Activated CD8-positive, alpha-beta memory T cell treated with anti-CD3 and anti-CD28 coated beads, Interleukin-2, amount 10 ng/mL, durations not matched to agents 7 days and 5 days (primary cell): ENCODE measurements at places on chromosomes 3 and 15. TPM values are rescaled to one million over a fixed set of nuclear protein-coding genes. Genes with fewer than 3 reads are reported as not detected.
A peak's percentile ranks its signal among the peaks of the same experiment; 100 is the strongest.

DNA sequence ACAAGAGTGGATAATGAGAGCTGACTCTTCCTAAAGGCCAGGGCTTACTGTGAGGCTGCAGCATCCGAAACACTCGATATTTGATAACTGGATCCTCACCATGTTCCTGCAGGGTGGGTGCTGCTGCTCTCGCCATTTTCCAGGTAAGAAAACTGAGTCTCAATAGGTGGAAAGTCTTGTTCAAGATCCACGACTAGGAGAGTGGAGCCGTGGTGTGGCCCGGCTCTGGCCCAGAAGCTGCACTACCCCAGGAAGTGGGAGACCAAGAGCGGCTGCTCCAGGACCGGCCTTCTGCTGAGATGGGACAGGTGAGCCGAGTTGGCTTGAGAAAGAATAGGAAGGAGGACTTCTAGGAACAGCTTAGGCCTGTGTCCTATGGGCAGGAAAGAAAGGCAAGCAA, 121.6 kb downstream of the SMAD6 start:
- no peak overlapping the region for H3K4me3 ChIP-seq
- H3K36me3 ChIP-seq, result no peaks in the 10 kb centered on the region
- H3K27me3 ChIP-seq, result peaks cover 3% of the 10 kb centered on the region
- H3K27ac ChIP-seq, result no peak overlapping the region
- no peak for DNase-seq

DNA sequence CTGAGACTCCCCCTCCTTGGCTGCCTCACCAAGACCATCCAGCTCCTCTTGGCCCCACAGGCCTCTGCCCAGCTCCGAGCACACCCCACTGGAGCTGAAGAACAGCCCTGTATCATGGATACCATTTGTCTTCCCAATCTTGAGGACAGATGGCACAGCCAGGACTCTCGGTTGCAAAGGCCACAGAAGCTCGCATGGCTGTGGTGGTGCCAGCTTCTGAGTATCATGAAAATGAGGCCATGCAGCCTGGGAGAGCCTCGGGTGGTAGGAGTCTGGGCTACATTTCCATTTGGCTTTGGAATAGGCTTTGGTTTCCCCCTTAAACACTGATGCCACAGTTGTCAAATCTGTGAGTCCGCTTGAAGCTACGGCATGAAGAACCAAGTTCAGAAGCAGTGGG, 106.6 kb downstream of the SEMA5B start:
- peaks cover 6% of the 10 kb centered on the region for H3K4me1 ChIP-seq
- no peak for DNase-seq
- no peak overlapping the region for H3K27ac ChIP-seq
- peaks cover 41% of the 10 kb centered on the region for H3K27me3 ChIP-seq

GRCh38 chr15:39907216-39907615, 12.8 kb downstream of the GPR176 start:
- H3K4me3 ChIP-seq, result no peak overlapping the region
- no peak for DNase-seq
- no peaks in the 10 kb centered on the region for H3K36me3 ChIP-seq
- no peaks in the 10 kb centered on the region for H3K4me1 ChIP-seq
- H3K27me3 ChIP-seq, result peaks cover 23% of the 10 kb centered on the region

GRCh38 chr3:71219744-71220638, 363.5 kb downstream of the FOXP1 start:
- peaks cover 12% of the 10 kb centered on the region for H3K27me3 ChIP-seq
- no peak overlapping the region for H3K4me3 ChIP-seq
- peaks cover 21% of the 10 kb centered on the region for H3K36me3 ChIP-seq
- peaks cover 13% of the 10 kb centered on the region for H3K4me1 ChIP-seq
- H3K27ac ChIP-seq, result no peak overlapping the region

GRCh38 chr3:140250010-140250855, 315.2 kb downstream of the CLSTN2 start:
- H3K27me3 ChIP-seq, result no peaks in the 10 kb centered on the region
- no peaks in the 10 kb centered on the region for H3K4me1 ChIP-seq
- H3K4me3 ChIP-seq, result no peak overlapping the region
- no peak for DNase-seq
- H3K27ac ChIP-seq, result no peak overlapping the region

DNA sequence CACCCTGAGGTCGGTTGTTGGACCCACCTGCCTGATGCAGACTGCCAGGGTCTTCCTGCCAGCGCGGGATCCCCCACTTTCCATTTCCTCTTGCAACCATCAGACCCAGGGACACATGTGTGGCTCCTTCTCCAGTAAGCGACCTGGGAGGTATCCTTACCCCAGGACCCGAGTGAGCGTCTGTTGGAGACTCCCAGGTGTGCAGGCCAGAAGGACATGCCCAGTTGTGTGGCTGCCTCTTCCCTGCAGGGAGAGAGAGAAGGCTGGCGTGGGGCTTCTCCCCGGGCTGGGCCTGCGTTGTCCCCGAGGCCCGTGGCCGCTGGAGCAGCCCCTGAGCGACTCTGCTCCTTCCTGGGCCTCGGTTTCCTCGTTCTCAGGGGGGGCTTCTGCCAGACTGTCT, 56.8 kb downstream of the APBA2 start:
- H3K27me3 ChIP-seq, result peaks cover 7% of the 10 kb centered on the region
- no peak overlapping the region for H3K4me3 ChIP-seq

DNA sequence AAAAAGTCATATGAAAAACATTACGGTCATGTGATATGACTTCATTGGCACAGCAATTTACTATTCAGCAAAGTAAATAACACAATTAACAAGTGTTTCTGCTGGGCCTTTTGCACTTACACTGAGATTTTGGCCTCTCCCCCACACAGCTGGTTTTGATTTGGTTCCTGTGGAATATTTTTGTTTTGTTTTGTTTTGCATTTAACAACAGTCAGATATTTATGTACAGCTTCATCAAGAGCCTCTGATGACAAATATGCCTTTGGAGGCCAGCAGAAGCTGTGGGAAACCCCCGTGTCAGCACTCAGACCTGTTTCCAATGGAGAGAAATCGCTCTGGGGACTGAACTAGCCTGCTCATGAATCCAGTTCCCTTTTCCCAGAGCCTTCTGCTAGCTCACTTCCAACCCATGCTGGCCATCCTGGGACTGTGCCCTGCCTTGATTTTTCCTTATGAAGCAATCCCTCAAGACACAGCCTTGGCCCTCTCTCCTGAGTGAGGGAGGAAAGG, 161.9 kb downstream of the ATG7 start:
- H3K4me1 ChIP-seq, result peaks cover 4% of the 10 kb centered on the region
- no peaks in the 10 kb centered on the region for H3K27me3 ChIP-seq
- H3K27ac ChIP-seq, result no peak overlapping the region
- H3K36me3 ChIP-seq, result no peaks in the 10 kb centered on the region
- DNase-seq, result no peak

GRCh38 chr3:76715426-76715825, 324.5 kb upstream of the ROBO2 start:
- H3K27me3 ChIP-seq, result no peaks in the 10 kb centered on the region
- no peak overlapping the region for H3K27ac ChIP-seq
- no peaks in the 10 kb centered on the region for H3K36me3 ChIP-seq
- no peaks in the 10 kb centered on the region for H3K4me1 ChIP-seq
- DNase-seq, result no peak
- H3K4me3 ChIP-seq, result no peak overlapping the region

GRCh38 chr15:56719021-56719612, 14.2 kb downstream of the ZNF280D start:
- H3K27me3 ChIP-seq, result no peaks in the 10 kb centered on the region
- peaks cover 26% of the 10 kb centered on the region for H3K36me3 ChIP-seq
- no peak overlapping the region for H3K4me3 ChIP-seq
- peaks cover 11% of the 10 kb centered on the region for H3K4me1 ChIP-seq

DNA sequence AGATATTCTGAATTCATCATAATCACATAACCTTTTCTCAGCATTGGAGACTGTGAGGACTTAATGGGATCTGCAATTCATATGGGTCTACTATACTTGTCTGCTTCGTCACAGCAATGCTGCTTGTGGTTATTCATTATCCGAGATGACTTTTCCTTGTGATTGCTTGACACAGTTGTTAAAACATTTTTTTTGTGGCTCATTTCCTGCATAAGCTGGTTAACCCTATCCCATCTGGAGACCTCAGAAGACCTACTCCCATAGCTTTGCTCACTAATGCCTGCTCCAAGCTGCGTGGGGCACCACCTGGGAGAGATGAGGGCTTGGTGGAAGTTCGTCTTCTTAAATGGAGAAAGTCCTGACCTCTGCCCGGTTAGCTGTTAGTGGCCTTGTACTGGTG, 360.8 kb downstream of the CHST2 start:
- DNase-seq, result no peak
- no peaks in the 10 kb centered on the region for H3K36me3 ChIP-seq
- no peak overlapping the region for H3K27ac ChIP-seq
- H3K27me3 ChIP-seq, result no peaks in the 10 kb centered on the region
- H3K4me1 ChIP-seq, result no peaks in the 10 kb centered on the region

DNA sequence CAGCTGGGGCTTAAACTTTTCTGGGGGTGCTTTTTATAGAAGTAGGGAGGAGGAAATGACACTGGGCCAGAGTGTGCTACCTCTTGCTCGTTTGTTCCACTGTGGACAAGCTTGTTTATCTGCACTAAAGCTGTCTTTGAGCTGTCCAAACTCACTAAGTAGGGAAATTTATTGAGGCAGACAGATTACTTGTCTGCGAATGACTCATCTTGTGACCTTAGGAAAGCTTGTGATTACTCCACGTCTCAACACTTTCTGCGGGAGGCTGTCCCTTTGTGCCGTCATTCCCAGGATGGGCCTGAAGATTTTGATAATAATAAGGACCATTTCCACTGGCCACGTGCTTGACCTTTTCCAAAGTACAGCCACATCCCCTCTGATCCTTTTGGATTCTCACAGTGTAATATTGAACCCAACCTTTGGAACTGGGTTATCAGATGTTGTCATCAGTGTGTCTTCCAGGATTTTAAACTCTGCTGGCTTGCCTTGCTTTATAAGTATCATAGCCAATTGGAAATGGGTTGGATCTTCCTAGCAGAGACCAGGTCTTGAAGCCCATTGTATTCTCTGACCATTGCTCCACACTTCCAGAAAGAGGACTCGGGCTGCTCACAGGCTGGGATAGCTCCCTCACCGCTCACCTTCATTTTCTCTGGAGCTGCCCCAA, 84.7 kb downstream of the AGBL1 start:
- H3K36me3 ChIP-seq, result no peaks in the 10 kb centered on the region
- no peak for DNase-seq
- peaks cover 6% of the 10 kb centered on the region for H3K27me3 ChIP-seq

DNA sequence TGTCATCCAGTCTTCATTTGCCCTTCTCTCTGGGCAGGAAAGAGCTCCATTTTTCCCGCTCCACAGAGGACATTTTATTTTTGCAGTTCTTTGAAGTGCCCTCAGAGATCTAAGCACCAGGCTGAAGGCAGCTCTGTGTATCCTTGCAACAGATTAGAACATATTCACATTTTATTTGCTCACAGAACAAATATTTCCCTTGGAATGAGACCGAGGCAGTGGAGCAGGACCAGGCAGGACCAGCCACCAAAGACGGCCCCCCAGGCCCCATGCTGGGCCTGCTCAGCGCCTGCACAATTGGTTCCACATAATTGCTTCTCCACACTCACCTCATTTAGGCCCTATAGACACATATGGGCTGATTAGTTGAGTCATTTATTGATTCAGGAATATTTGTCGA, 15.7 kb upstream of the ETV5 start:
- H3K4me1 ChIP-seq, result no peaks in the 10 kb centered on the region
- no peak overlapping the region for H3K4me3 ChIP-seq
- no peak for DNase-seq
- peaks cover 38% of the 10 kb centered on the region for H3K27me3 ChIP-seq
- no peak overlapping the region for H3K27ac ChIP-seq
- H3K36me3 ChIP-seq, result no peaks in the 10 kb centered on the region

- no peak overlapping the region for H3K4me3 ChIP-seq
- H3K4me1 ChIP-seq, result no peaks in the 10 kb centered on the region
- no peak for DNase-seq
- H3K27me3 ChIP-seq, result peaks cover 25% of the 10 kb centered on the region
Observed at GRCh38 chr3:11118181-11118682, 36.1 kb upstream of the HRH1 start.

DNA sequence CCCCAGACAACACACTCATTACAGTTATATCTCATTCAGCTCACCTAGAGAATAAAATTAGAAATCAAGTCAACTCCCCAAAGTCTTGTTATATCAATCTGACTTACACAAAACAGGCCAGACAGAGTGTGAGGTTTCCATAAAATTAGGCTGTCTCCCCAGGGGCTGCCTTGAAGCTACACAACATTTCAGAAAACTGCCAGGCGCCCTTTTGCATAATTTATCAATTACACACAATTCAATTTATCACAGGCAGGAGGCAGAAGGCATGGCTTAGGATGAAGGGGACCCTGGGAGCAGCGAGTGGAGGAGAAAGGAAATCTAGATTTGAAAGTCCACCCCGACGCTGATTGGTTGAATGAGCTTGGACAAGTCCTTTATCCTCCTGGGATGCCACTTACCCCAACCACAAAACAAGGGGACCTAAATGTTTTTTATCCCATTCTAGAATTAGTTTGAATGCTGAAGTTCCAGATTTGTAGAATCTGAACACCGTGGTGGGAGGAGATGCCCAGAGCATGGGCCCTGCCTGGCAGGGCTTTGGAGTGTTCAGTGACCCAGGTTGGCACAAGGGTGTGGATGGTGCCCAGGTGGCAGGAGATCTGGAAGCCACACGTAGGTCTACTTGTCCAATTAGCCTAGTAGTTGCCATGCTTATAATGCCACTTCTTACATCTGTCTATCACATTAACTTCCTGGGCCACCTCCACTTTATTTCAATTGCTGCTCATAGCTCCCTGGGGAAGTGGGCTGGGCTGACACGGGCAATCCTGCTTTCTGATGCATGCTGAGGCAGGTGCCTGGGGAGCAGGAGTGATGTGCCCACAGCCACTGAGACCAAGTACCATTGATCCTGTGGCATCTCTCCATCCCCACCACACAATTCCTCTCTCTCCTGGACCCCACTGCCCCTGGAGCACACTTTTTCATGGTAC, 119.8 kb upstream of the TLE3 start:
- H3K36me3 ChIP-seq, result no peaks in the 10 kb centered on the region
- DNase-seq, result no peak
- no peaks in the 10 kb centered on the region for H3K4me1 ChIP-seq
- peaks cover 4% of the 10 kb centered on the region for H3K27me3 ChIP-seq

GRCh38 chr3:184134746-184135148, 411 bp upstream of the EIF2B5 start:
- peaks cover 8% of the 10 kb centered on the region for H3K36me3 ChIP-seq
- no peak for DNase-seq
- no peaks in the 10 kb centered on the region for H3K27me3 ChIP-seq
- peak overlapping the region; percentile 89 for H3K27ac ChIP-seq

DNA sequence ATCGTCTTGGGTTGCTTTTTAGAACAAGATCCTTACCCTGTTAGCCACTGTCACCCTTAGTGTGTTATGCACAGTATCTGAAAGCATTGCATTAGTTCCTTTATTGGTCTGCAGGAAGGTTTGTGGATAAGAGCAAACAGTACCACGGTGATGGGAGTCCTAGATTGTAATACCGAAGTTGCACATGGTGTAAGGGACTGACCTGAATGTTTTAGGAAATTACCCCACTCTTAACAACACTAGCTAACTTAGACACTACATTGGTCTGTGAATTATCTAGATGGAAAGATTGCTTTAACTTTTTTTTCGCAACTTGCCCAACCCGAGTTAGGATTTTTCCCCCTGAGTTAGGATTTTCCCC, 1.3 kb downstream of the STT3B start:
- H3K27ac ChIP-seq, result peak overlapping the region; percentile 94
- H3K4me1 ChIP-seq, result peaks cover 27% of the 10 kb centered on the region
- peak overlapping the region; percentile 97 for H3K4me3 ChIP-seq
- DNase-seq, result no peak

SV2B gene
- total RNA-seq, result not detected

GOLGA8G gene
- not detected for total RNA-seq

TLR9 gene
- not detected for total RNA-seq

ATP13A4 gene
- total RNA-seq, result 6.5 TPM

CDHR4 gene
- 0.16 TPM for total RNA-seq

AHSG gene
- not detected for total RNA-seq

ITPKA gene
- not detected for total RNA-seq
